Choroid plexus epithelial cell (primary cell): ENCODE measurements at places on chromosomes 12 and 14.

DNA sequence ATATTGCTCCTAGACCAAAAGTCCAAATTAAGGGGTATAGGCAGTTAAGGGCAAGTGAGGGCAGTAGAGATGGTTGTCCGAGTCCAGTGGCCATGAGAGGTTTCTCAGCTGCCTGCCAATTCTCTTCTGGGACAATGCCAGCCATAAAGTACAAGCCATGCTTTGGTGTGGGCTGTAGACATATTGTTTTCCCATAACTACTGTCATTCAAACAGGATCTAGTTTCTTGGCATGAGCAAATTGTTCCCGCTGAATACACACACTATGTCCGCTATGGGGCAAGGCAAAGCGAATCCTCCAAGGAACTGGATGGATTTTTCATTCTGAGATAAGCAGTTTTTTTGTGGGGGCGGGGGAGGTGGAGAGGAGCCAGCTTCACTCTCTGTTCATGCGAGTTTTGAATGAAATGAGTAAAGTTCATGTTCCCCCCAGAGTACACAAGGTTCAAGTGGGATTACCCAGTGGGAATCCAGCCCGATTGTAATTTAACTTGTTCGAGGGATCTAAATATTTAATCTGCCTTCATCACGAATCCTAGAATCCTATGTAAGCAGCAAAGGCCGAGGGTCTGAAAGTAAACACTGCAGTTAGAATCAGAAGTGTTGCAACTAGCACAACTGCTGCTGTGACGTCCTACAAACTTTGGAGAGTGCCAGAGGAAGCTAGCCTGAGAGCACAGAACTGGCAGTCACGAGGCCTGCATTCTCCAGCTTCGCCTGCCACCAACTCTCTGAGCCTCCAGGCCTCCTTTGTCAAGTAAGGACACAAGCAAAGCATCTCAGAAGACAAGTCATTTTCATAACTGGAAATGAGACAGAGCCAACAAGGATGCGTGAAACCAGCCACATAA is 137.0 kb downstream of the CRADD start:
- peak; percentile 97 for DNase-seq

DNA sequence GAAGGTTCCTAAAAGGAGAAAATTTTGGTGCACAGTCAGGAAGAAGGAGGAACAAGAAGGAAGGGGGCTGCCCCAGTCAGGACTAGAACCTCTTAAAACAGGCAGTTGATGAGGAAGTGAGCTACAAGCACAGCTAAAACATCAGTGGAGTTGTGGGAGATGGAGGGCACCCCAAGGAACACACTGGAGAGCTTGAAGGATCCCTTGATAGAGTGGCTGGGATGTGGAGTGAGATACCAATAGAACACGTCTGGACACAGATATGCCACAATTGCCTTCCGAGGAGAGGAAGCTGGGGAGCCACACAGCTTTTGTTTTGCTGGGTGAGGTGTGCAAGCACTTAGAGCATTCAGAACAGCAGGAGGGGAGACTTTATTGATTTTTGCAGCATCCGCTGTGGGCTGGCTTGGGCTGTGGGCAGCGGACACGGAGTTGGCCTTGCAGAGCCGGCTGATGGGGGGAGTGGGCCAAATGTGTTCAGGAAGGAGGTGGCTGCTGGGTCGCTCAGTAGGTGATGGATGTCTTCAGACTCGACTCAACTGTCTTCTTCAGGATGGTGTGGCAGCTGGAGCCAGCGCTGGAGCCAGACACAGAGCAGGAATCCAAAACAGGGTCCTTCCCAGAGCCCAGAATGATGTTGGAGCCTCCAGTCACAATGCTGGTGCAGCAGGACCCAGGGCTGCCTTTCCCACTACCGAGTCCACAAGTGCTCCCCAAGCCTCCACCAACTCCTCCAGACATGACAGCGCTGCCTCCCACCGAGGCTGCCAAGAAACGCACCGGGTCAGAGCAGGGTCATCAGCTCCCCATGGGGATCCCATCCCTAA is 4.7 kb upstream of the KRT79 start:
- DNase-seq: no peak

DNA sequence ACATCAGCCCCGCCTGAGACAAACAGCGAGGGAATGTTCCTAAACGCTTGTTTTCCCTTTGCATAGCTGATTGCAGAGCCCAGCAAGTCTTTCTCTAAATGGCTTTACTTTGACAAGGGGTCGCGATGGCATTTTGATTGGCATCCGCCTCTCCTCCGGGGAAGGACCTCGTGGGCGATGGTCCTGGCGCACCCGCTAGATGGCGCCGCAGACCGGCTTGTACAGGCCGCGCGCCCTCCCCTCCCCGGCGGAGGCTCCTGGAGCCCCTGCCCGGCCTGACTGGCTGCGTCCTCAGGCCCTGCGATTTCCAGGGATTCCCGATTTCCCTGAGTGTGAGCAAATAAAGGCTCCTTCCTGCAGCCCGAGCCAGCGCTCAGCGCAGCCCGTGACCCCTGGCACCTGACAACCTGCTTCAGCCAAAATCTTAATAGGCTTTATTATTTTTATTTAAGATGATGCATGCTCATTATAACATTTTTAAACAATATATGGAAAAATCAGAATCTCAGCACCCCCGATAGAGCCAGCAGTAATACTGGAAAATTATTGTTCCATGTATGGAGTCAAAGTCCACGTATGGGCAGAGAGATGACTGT is 468.3 kb downstream of the AACS start:
- DNase-seq: no peak

DNA sequence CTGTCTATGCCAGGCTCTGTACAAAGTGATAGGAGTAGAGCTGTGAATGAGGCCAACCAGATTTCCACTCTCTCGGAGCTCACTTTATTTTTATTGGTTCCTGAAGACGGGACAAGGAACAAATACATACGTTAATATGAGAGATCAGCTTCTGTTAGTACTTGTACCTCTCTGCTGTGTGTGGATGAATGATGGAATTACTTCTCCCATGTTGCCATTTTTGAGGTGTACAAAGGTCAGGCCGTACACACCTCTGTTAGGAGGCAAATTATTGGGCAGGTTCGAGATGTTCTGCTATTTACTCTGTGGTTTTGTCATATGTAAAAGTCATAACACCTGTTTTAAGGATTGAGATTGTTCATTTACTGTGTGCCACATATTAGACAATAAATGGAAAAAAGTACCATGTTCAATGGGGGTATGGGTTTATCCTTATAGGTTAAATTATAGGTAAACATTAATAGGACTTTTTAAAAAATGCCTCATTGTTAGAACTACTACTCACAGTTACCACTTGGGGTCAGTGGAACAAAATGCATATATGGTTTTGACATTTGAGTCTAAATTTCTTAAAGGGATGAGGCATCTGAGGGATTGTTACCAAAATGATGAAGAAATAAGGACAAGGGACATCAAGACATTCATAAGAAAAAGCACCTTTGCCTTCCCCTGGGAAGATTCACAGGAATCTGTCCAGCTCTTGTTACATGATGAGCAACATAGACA is 26.9 kb downstream of the WBP11 start:
- DNase-seq: peak; percentile 53

DNA sequence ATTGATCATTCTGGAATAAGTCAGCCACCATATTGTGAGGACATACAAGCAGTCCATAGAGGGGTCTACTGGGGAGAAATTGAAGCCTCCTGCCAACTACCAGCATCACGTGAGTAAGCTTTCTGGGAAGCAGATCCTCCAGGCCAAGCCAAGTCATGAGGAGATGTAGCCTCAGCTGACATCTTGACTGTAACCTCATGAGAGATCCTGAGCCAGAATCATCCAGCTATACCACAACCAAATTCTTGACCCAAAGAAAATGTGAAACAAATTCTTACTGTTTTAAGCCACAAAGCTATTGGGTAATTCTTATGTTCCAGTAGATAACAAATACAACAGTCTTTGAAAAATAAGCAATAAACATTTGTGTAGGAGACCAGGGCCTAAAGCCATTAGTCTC is 479.4 kb upstream of the DCN start:
- DNase-seq: peak; percentile 73

DNA sequence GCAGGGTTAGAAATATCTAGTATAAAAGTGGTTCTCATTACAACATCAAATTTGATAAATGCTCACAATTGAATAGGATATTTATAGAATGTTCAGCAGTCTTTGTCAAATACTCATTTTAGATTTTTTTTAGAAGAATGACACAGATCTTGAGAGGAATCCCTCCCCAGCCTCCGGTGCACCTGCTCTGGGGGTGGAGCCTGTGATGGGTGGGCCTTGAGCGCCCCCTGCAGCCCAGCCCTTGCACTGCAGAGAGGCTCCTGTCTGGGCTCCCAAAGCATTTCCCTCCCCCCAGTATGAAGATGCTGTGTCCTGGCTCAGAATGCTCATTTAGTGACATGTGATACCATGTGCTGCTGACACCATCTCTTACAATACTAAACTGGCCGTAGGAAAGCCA is 792.3 kb downstream of the TMEM121 start:
- DNase-seq: no peak

- no peak for DNase-seq
Measured at GRCh38 chr14:101819251-101819990, 57.9 kb downstream of the PPP2R5C start.

DNA sequence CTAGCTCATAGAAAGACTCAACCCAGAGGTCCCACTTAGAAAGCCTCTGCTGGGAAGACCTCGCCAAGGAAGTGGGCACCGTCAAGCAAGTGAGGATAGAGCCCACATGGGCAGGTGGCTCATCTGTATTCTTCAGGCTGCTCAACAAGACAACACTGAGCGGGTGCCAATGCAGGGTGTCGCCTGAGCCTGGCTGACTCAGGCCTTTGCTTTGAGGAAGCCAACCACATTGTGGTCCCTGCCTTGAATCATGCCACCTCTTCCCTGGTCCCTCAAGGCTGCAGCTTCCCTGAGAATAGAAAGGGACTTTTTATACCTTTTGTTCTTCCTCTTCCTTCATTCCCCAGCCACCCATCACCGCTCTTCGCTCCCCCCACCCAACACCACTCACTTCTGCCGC is 2.1 kb upstream of the RNASE13 start:
- DNase-seq: no peak

GRCh38 chr12:114876968-114877680 is 193.1 kb upstream of the TBX3 start:
- no peak for DNase-seq

GRCh38 chr12:70096759-70097410 is 146.3 kb upstream of the CNOT2 start:
- DNase-seq: no peak

GRCh38 chr14:37678916-37679315 is 83.5 kb downstream of the TTC6 start:
- peak; percentile 59 for DNase-seq

GRCh38 chr12:12717586-12718380 is 615 bp downstream of the CDKN1B start:
- peak; percentile 35 for DNase-seq

- DNase-seq: peak; percentile 92
Measured at GRCh38 chr12:92987362-92987761, 58.3 kb upstream of the EEA1 start.

DNA sequence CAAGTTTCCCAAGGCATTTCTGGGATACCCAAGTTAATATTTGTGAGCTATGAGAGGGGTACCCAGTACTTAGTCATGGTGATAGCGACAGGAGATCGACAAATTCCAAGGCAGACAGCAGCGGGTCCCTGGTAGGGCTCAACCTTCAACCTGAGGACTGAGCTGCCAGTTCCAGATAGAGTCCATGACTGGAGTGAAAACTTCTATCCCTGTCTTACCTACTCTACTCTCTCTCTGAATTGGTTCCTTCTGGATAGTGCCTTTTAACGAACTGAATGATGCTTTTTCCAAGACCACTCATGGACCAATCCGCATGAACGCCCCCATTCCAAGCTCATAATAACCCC is 76.9 kb upstream of the ALG10 start:
- no peak for DNase-seq

DNA sequence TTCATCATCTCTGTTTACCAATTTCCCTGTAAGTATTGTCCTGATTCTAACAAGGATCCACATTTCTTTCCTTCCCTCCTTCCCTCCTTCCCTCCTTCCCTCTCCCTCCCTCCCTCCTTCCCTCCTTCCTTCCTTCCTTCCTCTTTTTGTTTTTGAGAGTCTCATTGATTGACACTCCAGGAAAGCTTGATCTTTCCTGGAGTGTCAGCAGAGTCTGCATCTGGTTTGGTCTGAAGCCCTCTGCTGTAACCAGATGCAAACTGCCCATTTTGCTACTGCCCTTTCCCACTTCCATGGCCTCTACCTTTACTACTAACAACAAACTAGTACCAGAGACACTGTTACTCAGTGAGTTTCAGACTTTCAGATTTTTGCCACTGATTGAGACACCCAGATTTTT is 14.4 kb upstream of the OR6C65 start:
- DNase-seq: no peak

DNA sequence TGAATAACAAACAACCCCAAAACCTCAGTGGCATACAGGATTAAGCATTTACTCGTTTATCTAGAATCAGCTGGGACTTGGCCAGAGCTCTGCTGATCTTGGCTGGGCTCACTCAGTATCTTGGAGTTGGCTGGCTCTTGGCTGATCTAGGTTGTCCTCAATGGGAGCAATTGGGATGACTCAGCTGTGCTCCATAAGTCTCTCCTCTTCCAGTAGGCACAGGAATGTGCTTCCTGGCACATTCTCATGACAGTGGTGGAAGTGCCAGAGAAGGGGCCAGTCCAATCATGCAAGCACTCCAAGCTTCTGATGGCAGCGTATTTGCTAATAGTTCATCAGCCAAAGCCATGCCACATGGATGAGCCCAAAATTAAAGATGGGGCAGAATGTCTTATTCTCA is 41.7 kb upstream of the ANO4 start:
- no peak for DNase-seq

- peak; percentile 46 for DNase-seq
Measured at GRCh38 chr12:32273063-32273522, 126.3 kb upstream of the FGD4 start.

DNA sequence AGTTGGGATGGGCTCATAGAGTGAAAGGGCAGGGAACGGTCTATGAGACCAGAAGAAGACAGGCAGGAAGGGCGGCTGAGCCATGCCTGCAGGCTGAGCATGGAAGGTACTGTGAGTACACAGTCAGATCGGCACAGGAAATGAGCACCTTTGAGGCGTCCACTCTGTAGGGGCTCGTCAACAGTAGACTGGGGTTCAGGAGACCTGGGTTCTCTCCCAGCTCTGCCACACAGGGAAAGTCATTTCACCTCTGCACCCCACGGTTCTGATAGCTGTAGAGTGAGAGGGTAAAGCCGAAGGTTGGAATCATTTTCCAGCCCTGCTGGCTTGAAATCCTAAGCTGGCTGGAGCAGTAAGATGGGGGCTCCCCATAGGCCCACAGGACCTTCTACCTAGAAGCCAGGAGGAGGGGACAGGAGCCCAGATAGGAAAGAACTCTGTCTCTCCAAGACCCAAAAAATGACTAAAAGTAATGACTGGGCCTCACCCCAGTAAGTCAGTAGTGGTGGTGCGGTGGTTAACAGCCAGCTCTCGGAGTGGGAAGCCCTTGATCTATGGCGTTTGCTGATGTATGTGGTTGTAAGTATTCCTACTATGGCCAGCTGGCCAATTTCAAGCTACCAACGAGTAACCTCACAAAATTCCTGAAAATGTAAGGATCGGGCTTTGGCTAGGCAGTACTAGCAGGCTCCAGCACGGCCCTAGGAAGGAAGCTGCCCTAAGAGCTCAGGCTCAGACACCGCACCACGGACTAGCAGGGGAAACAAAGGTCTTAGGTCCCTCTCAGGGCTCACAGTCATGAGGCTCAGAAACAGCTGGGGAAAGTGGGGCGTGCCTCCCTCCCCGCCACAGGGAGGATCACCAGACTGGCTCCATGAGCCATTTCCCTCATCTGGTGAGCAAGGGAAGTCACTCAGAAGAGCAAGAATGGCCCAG is 10.3 kb upstream of the CD27 start:
- no peak for DNase-seq

- DNase-seq: no peak
Measured at GRCh38 chr14:76760331-76761135, 735 bp upstream of the VASH1 start.
